ENCODE measurements at places on chromosomes 4 and X. TPM values are rescaled to one million over a fixed set of nuclear protein-coding genes. Genes with fewer than 3 reads are reported as not detected.

Gene FAM47A
- not detected for total RNA-seq

Gene MAGEB2
- total RNA-seq, result not detected

Gene ADAMTS3
- total RNA-seq, result 3.8 TPM

Gene FAM133A
- 0.20 TPM for total RNA-seq

Gene TMEM47
- 135 TPM for total RNA-seq

Gene KLKB1
- total RNA-seq, result 0.33 TPM

Gene SLC7A11
- 42.4 TPM for total RNA-seq

Gene FGFBP1
- not detected for total RNA-seq

Gene TCEAL6
- not detected for total RNA-seq

Gene FAM47E
- 0.59 TPM for total RNA-seq

Gene PNCK
- total RNA-seq, result 3.1 TPM

Gene CT45A5
- total RNA-seq, result not detected

Gene TCEAL9
- 92.0 TPM for total RNA-seq

Gene MAGEB17
- not detected for total RNA-seq

Gene IL13RA2
- 102 TPM for total RNA-seq

Gene FAM184B
- 0.10 TPM for total RNA-seq

Gene MTMR8
- 0.07 TPM for total RNA-seq

Gene PPARGC1A
- total RNA-seq, result 0.13 TPM

Gene RBMXL3
- not detected for total RNA-seq

Gene TRIM61
- total RNA-seq, result 3.0 TPM

Gene STK32B
- 3.2 TPM for total RNA-seq

Gene CLDN34
- total RNA-seq, result not detected

Gene ZNF732
- 0.13 TPM for total RNA-seq

Gene SUPT20HL2
- not detected for total RNA-seq

Gene LIMCH1
- 33.4 TPM for total RNA-seq

Gene CT45A10
- not detected for total RNA-seq

Gene GSX2
- not detected for total RNA-seq

Gene AR
- 7.3 TPM for total RNA-seq

Gene ZFP42
- total RNA-seq, result not detected

Gene CXCL8
- 23.3 TPM for total RNA-seq

Gene GAGE12E
- not detected for total RNA-seq

Gene TMPRSS11B
- total RNA-seq, result not detected

Gene TNMD
- total RNA-seq, result not detected

Gene SLC9B1
- total RNA-seq, result 0.76 TPM

Gene MAGEB4
- total RNA-seq, result not detected

Gene PRRG3
- total RNA-seq, result not detected

Gene NLGN4X
- 0.46 TPM for total RNA-seq

Gene TEX13B
- not detected for total RNA-seq

Gene BMX
- 0.33 TPM for total RNA-seq

Gene NXF2B
- not detected for total RNA-seq

Gene DOK7
- 0.20 TPM for total RNA-seq

Gene FUNDC1
- total RNA-seq, result 6.3 TPM

Gene FATE1
- not detected for total RNA-seq

Gene MTNR1A
- total RNA-seq, result not detected

Gene LRAT
- 0.03 TPM for total RNA-seq

Gene MAOB
- total RNA-seq, result 4.2 TPM

Gene CENPVL1
- not detected for total RNA-seq

Gene GPM6B
- total RNA-seq, result 16.8 TPM

Gene NAT8L
- 0.13 TPM for total RNA-seq

Gene SLC25A14
- 8.5 TPM for total RNA-seq

Gene ARSD
- 22.5 TPM for total RNA-seq

Gene PASD1
- not detected for total RNA-seq

Gene FDCSP
- not detected for total RNA-seq

Gene PAGE2
- not detected for total RNA-seq

Gene MAGEA11
- total RNA-seq, result not detected

Gene AMER1
- total RNA-seq, result 2.6 TPM

Gene ADGRG2
- 0.07 TPM for total RNA-seq

Gene UGT8
- total RNA-seq, result 0.10 TPM
